CD8-positive, alpha-beta memory T cell (primary cell): ENCODE measurements at places on chromosomes 5 and 9.

DNA sequence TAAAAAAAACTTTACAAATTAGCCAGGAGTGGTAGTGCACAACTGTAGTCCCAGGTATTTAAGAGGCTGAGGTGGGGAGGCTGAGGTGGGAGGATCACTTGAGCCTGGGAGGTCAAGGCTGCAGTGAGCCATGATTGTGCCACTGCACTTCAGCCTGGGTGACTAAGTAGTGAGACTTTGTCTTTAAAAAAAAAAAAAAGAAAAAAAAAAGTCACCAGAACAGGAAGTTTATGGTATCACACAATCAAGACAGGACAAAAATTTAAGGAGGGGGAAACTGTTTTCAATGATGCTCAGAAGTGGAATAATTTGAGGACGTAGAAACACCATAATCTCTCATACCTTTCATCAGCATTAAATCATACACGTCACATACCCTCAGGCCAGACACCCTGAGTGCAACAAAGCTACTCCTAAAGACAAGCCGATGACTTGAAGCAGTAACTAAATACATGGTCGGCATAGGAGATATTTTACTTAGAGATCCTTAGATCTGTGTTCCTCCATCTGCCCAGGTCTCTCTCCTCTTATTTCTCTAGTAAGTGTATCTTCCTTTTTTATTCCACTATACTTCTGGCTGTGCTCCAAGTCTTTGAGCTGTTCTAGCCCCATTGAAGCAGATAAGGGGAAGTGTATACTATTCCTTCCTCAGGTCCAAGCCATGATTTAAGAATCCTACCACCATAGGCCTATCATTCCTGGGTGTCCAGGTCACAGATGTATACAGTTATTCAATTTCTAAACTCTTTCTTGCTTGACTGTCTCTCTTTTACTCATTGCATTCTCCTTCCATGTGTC, 91.3 kb upstream of the APC start:
- DNase-seq, result no peak

- no peak for DNase-seq
Observed at GRCh38 chr5:97102010-97102470, 40.4 kb downstream of the LIX1 start.

- DNase-seq, result no peak
Observed at GRCh38 chr5:64497386-64497785, 8.4 kb upstream of the RGS7BP start.

DNA sequence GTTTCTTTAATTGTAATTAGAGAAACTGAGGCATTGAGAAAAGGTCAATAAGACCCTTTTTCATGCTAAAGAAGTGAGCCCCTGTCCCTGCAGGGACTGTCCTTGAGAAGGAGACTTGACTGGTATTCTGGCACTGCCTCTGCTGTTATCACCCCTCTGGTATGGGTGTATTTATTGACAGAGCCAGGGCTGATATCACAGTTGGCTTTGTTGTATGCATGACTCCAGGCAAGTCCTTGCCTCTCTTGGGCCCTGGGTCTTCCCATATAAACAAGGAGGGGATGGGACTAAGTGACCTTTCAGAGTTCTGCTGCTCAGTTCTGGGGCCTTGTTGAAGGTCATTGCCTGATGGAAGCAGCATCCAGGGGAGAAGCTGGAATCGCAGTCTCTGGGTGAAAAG, 71.8 kb upstream of the PPARGC1B start:
- no peak for DNase-seq

GRCh38 chr5:135031813-135032694, 2.0 kb downstream of the PITX1 start:
- DNase-seq, result no peak

GRCh38 chr9:37082214-37082765, 38.1 kb upstream of the ZCCHC7 start:
- peak; percentile 17 for DNase-seq

DNA sequence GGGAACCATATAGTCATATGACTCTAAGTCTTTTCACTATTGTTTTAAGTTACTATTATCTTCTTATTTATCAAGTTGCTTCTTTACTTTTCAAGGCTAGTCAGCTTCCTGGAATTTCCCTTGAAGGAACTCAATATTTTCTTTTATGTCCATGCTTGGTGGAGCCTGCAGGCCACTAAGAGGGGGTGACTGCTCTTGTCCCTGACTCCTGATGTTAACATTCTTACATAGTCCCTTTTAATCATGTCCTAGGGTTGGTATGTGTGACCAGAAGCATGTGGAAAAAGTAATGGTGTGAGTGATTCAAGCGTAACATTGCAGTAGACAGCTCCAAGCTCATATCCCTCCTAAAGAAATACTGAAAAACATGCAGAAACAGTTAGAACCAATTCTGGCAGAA, 1536.2 kb upstream of the CDH9 start:
- no peak for DNase-seq

- DNase-seq, result no peak
Observed at GRCh38 chr5:43362725-43363435, 49.3 kb downstream of the CCL28 start.

DNA sequence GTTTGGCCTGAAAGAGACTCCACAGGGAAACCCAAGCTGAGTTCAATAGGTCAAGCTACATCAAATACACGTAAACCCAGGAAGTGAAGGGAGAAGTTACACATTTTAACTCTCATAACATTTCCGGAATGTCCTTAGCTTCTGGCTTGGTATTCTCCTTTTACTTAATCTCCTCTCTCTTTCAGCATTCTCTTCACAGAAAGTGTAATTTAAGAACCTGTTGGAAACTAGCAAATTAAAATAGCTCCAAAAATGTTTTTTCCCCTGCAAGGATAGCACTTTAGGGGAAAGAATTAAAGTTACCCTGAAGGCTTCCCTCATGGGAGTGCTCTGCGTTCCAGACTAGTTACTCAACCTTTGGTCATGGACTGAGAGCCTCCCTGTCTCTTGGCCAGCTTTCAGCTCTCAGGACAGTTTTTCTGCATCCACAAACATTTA, 292.7 kb upstream of the TARS1 start:
- no peak for DNase-seq

DNA sequence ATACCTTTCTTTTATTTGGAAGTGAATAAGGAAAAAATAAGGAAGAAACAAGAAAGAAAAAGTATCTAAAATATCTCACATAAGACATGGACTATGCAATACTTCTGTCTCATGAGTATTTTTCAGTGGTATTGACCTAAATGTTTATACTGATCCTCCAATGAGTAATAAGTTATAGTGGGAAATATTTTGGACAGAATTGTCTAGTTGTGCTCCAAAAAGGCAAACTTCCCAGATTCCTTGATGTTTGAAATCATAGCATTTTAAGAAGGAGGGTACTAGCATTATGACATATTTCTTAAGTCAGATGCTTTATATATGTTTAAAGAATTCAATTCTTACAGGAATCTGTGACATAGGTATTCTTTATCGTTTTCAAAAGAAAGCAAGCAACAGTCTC, 34.5 kb upstream of the BASP1 start:
- DNase-seq, result no peak

DNA sequence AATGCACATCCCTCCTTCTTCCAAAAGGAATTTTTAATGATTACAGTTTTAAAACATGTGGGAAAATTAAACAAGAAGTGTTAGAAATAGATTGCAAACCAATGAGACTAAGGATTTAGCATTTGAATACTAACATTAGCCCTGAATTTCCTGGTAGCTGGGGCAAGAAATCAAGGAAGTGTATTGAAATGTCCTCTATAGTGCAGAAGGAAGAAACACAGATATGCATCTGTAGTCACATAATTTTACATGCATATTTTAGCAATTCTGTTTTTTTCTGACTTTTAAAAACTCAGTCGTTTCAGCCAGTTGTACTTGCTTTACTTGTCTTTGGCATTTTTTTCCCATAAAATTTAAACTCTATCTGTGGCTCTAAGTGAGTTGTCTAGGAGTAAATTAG, 45.8 kb downstream of the FRMPD1 start:
- DNase-seq, result no peak

DNA sequence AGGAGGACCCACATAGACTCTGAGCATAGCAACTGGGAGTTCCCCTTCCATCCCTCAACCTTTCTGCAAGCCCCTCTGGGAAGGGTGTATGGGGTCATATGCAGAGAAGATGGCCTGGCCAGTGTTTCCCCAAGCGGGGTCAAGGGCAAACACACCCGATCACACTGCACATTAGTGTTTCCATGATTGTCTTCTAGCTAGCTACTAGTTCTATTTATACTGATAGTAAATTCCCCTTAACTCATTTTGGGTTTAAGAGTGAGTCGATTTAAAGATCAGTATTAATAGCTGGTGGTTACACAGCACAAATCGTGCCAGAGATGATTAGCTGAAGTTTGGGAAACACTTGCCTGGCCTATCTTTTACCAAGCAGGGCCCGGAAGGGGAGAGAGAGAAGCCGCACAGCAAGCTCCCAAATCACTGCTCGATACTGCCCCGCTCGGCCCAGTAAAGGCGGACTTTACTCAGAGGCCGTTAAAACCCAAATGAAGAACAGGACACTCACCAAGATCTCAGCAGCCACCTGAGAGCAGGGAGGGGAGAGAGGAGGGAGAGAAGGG, 29.4 kb upstream of the TNIP1 start:
- DNase-seq, result no peak

DNA sequence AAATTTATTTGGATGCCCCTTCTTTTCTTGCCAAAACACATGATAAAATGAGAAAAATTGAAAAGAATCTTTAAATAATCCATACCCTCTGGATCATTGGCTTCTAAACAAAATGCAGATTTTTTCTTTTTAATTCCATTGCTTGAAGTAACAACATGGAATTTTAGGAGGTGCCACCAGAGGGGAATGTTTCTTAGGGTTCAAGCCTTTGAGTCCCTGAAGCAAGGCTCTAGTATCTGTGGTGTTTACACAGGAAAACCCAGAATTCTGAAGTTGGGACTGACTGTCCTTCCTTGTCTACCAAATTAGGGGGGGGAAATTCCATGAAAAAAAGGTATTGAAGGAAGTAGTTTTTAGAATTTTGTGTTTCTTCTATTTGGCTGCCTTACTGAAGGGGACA, 69.4 kb downstream of the LMNB1 start:
- DNase-seq, result no peak

- DNase-seq, result no peak
Observed at GRCh38 chr5:35162848-35163709, 67.2 kb downstream of the PRLR start.

GRCh38 chr5:107968406-107968843, 297.7 kb upstream of the EFNA5 start:
- DNase-seq, result no peak

DNA sequence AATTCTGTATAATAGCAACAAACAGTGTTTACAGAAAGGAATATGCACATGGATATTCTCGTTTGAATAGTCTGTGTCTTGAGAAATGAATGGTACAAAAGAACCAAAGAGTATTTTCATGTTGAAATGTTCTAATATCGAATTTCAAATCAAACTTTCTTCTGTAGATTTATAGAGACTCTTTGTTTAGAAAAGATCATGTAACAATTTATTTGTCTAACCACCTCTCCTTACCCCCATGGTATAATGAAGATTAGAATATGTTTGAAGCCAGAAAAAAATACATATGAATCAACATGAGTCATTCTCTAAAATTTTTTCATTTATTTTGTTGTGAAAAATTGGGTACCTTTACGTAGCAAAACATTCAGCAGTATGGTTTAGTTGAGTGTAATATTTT, 285.6 kb downstream of the PRR16 start:
- no peak for DNase-seq

DNA sequence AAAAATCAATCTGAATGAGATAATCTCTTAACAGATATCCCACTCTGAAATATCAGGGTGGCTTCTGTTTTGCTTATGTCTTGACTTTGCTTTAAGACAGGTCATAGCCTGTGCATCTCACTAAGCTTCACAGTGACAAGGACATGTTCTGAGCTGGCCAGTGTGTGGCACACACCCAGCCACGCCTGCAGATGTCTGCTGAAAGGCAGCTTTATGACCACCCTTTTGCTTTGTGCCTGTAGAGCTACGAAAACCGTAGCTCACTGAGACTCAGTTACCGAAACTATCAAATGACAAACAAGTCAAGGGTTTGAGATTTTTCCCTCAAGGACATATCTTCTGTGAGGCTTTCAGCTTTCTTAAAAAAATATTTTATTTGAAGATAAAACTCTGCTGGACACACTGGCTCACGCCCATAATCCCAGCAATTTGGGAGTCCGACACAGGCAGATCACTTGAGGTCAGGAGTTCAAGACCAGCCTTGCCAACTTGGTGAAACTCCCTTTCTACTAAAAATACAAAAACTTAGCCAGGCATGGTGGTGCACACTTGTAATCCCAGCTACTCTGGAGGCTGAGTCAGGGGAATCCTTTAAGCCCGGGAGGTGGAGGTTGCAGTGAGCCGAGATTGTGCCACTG, 233.2 kb downstream of the SPATA31A1 start:
- no peak for DNase-seq

DNA sequence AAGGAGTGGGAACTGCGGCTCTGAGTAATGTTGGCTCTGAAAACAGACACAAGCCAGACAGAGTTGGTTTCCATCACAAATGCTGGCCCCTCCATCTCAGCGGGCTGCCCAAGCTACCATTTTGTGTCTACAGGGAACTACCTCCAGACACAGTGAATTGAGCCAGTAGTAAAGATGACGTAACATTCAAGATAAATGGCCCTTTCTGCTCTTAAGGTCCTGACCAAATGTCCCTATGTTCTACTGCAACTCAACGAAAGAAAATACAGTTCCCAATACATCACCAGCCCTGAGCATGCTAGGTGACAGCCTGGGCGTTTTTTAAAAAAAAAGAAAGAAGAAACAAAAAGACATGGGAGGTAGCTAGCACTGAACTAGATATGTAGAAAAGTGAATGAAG, 227.8 kb upstream of the RASEF start:
- no peak for DNase-seq

GRCh38 chr9:109181284-109181683, 14.2 kb upstream of the FRRS1L start:
- DNase-seq, result no peak

DNA sequence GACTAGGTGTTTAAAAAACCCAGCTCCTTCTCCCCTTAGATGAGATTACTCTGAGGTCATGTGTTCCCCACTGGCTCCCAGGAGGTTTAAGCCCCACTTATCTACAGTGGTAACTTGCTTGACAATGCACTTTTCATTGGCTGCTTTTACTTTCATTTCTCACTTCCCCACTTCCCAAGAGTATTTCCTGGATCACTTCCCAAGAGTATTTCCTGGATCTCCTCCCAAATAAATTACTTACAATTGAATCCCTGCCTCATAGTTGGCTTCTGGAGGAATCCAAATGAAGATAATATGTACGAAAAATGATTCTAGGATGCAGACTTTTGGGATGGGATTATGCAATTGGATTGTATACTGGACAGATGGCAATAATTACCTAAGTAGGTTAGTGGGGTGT, 47.1 kb upstream of the CHSY3 start:
- DNase-seq, result no peak

DNA sequence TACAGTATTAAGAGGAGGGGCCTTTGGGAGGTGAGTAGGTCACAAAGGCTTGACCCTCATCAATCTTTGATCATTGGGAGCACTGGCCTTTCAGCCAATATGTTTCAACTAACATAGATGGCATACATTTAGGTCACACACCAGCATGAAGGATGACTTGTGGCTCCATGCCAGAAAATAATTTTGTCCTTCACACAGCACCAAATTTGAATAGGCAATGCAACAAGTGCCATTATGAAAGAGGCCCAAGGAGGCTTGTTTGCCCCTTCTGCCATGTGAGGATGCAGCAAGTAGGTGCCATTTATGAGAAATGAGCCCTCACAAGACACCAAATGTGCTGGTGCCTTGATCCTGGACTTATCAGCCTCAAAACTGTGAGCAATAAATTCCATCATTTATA, 81.1 kb downstream of the JAKMIP2 start:
- no peak for DNase-seq
